ENCODE measurements at places on chromosomes 5 and 9. TPM values are rescaled to one million over a fixed set of nuclear protein-coding genes. Genes with fewer than 3 reads are reported as not detected.

Gene SAXO1
- total RNA-seq, result 0.43 TPM

GRCh38 chr5:103298607-103299188 is 40.1 kb downstream of the MACIR start:
- H3K27ac ChIP-seq, result no peak overlapping the region
- no peak overlapping the region for H3K4me3 ChIP-seq
- H3K27me3 ChIP-seq, result peaks cover 11% of the 10 kb centered on the region
- H3K36me3 ChIP-seq, result no peaks in the 10 kb centered on the region

DNA sequence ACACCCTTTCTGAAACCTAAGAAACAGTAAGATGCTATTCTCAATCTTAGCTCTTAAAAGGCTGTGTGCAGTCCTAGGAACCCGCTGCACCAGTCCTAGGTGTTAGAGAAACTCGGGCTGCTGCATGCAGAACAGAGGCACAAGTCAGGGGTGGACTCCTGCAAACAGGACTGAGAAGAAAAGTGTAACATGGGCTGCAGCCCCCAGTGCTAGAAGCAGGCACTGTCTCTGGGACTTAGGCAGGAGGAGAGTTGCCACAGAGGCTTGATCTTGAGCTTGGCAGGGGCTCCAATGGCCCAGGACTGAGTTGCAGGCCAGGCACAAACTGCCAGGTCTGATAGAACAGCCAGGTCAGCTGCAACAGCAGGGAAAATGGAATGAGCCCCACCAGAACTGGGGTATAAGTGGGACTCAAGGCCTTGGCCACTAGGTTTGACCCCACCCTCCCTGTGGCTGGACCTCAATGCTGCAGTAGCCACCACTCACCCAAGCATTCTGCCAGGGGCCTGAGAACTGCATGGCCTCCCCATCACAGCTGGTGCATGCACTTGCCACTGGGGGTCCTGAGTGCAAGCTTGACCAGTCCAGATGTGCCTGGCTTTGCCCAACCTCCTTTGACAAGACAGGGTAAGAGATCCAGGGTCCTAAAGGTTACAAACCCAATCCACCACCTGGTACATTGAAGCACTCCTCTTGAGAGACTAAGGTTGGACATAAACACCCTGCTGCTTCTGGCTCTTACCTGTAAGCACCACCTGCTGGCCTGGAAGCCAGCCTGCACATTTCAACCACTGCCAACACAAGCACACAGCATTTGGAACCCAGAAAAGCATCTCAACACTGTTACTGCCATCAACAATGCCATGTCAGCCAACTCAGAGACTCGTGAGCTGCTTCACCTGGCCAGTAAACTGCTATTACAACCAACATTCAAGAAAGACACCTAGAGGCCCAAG is 103.3 kb downstream of the FBXL17 start:
- no peak for DNase-seq
- H3K27me3 ChIP-seq, result no peaks in the 10 kb centered on the region
- peaks cover 15% of the 10 kb centered on the region for H3K36me3 ChIP-seq
- no peak overlapping the region for H3K4me3 ChIP-seq

Gene F12
- total RNA-seq, result 2.8 TPM

Gene KLHL3
- total RNA-seq, result 21.2 TPM
